Hepatocyte (in vitro differentiated cells): ENCODE measurements at places on chromosomes 1 and 21. TPM values are rescaled to one million over a fixed set of nuclear protein-coding genes. Genes with fewer than 3 reads are reported as not detected.

Gene RIMS3
- 1.0 and 1.6 TPM in 2 replicates for total RNA-seq

DNA sequence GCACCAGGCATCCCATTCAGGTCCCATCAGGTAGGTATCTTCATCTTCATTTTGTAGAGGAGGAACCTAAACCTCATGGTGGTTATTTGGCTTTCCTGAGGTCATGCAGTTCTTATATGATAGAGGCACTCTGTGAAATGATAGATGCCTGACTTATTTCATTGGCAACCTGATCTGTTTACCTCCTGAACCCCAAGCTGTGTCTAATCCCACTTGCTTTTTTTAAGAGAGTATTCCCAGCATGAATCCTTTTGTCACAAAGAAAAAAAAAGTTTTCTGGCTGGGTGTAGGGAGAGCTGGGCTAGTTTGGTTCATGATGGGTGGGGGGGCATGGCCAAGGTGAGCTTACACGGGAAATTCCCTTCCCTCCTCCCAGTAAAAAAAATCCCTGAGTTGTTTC lies 154.2 kb downstream of the TENT5C start:
- no peaks in the 10 kb centered on the region for H3K36me3 ChIP-seq
- no peak overlapping the region for H3K27ac ChIP-seq
- DNase-seq = no peak
- no peaks in the 10 kb centered on the region for H3K27me3 ChIP-seq

Gene NPHP4
- total RNA-seq = 5.4 and 6.0 TPM in 2 replicates

Gene VHLL
- not detected in 2 replicates for total RNA-seq

DNA sequence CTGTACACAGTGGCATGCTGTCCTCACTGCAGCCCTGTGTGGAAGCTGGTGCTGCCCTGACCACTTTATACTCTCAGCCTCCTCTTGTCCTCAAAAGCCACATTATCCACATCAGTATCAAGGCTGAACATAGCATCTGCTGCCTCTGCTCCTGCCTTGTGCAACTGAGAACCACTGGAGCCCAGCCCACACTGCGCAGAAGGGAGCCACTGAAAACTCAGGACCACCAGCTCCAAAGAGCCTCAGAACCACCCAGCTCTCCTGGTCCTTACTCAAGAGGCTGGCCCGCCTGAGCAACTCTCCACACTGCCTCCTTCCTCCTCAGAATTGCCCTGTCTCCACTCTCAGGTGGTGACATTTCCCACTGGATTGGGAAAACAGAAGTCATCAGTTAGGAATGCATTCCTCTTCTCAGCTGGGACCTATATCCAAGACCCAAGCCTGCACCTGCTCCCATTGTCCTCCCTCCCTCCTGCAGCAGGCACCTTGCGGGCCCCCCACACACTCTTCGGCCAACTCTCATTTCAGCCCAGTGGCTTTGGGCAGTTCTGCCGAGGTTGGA lies 7.0 kb upstream of the KISS1 start:
- no peaks in the 10 kb centered on the region for H3K27me3 ChIP-seq
- peaks cover 12% of the 10 kb centered on the region for H3K4me1 ChIP-seq
- no peaks in the 10 kb centered on the region for H3K36me3 ChIP-seq
- DNase-seq = no peak

Gene DMBX1
- not detected in 2 replicates for total RNA-seq

DNA sequence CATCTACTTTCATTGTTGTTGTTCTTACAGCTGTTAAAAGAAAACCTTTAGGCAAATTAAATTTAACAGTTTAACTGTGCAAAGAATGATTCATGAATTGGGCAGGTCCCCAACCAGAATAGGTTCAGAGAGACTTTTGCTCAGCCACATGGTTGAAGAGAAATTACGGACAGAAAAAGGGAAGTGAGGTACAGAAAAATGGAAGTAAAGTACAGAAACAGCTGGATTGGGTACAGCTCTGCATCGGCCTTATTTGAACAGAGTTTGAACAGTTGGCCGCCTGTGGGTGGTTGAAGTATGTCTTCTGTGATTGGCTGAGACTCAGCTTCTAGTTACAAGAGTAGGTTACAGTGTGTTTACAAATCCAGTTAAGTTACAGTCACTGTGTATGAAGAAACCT lies 210.1 kb downstream of the FGGY start:
- no peak for DNase-seq
- H3K36me3 ChIP-seq = no peaks in the 10 kb centered on the region
- no peak overlapping the region for H3K27ac ChIP-seq
- H3K4me1 ChIP-seq = peaks cover 19% of the 10 kb centered on the region
- no peak overlapping the region for H3K4me3 ChIP-seq
- H3K27me3 ChIP-seq = no peaks in the 10 kb centered on the region

Gene GPR25
- total RNA-seq = not detected in 2 replicates

Gene IPP
- 10.0 and 14.4 TPM in 2 replicates for total RNA-seq

DNA sequence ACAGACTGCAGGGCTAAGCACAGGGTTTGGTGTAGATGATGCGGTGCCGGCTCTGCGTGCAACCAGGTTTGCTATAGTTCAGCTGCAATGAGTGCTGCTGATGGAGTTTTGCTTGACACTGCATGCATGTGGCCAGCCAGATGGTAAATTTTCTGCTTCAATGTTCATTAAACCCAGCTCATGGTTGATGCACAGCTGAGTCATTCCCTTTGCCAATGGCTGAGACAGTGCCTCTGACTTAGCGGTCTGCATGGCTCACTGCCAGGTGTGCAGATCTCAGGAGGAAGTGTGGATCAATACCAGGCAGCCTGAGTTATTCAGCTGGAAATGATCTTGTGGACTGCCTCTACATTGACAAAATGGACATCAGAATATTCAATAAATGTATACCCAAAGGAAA lies 172.7 kb upstream of the ZP4 start:
- no peaks in the 10 kb centered on the region for H3K36me3 ChIP-seq
- no peaks in the 10 kb centered on the region for H3K4me1 ChIP-seq
- H3K4me3 ChIP-seq = no peak overlapping the region
- no peak overlapping the region for H3K27ac ChIP-seq

Gene RNF223
- 0.08 and 0.43 TPM in 2 replicates for total RNA-seq

Gene RRP15
- total RNA-seq = 6.7 and 7.7 TPM in 2 replicates

- H3K4me1 ChIP-seq = no peaks in the 10 kb centered on the region
- H3K4me3 ChIP-seq = no peak overlapping the region
- H3K27ac ChIP-seq = no peak overlapping the region
- no peaks in the 10 kb centered on the region for H3K36me3 ChIP-seq
Observed at GRCh38 chr1:161407451-161407985, 39.8 kb upstream of the CFAP126 start.

- peak within 1 kb of the TSS; percentile 44 for H3K27ac ChIP-seq
- no peak for DNase-seq
- no peaks in the 10 kb centered on the region for H3K36me3 ChIP-seq
- H3K27me3 ChIP-seq = no peaks in the 10 kb centered on the region
Observed at GRCh38 chr1:89363638-89364536, at the start of gene GBP6. Gene GBP6 (plus strand): TSS chr1:89364059. CDS start chr1:89368552, 4,493 bp downstream.

Gene HAO2
- 14.2 and 16.6 TPM in 2 replicates for total RNA-seq

Gene CRYAA
- total RNA-seq = not detected in 2 replicates

Gene SAMD13
- total RNA-seq = 1.3 and 2.4 TPM in 2 replicates

DNA sequence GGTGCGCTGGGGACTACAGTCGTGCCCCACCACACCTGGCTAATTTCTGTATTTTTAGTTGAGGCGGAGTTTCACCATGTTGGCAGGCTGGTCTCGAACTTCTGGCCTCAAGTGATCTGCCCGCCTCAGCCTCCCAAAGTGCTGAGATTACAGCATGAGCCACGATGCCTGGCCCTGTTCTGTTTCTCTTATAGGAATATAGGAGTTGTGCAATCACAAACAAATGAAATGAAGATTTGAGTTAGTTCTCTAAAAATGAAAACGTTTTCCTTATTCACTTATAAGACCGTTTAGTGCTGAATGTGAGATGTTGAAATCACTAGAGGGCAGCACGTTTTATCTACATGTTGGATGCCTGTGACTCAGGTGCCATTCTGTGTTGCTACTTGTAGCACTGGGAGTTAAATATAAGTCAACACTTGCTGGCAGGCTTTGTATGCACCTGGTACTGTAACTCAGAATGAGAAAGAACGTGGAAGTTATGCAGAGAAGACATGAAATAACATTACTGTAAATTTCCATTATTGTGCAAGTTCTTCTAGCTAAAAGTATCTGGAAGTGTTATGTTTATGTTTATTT lies 45.8 kb downstream of the MIGA1 start:
- no peak overlapping the region for H3K4me3 ChIP-seq
- peak; percentile 74 for DNase-seq
- no peaks in the 10 kb centered on the region for H3K27me3 ChIP-seq
- H3K4me1 ChIP-seq = peaks cover 3% of the 10 kb centered on the region

DNA sequence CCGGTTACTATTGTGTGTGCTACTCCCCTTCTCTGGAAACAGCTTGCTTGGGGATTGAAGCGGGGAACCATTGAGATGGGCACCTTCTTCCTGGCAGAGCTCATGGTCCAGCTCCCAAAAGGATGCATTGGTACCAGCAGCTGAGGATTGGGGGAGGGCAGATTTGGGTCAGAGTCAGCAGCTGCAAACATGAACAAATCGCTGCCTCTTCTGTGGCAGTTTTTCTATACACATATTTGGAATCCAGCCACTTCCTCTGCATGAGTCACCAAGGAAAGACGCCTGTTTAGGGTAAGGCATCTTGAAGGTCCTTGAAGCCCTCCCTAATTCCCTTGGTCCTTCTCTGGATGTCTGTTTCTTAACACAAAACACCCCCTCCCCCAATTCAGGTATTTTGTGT lies 104.7 kb downstream of the DAB1 start:
- DNase-seq = peak; percentile 29
- no peaks in the 10 kb centered on the region for H3K27me3 ChIP-seq
- H3K36me3 ChIP-seq = no peaks in the 10 kb centered on the region
- no peak overlapping the region for H3K4me3 ChIP-seq
- peaks cover 5% of the 10 kb centered on the region for H3K4me1 ChIP-seq

DNA sequence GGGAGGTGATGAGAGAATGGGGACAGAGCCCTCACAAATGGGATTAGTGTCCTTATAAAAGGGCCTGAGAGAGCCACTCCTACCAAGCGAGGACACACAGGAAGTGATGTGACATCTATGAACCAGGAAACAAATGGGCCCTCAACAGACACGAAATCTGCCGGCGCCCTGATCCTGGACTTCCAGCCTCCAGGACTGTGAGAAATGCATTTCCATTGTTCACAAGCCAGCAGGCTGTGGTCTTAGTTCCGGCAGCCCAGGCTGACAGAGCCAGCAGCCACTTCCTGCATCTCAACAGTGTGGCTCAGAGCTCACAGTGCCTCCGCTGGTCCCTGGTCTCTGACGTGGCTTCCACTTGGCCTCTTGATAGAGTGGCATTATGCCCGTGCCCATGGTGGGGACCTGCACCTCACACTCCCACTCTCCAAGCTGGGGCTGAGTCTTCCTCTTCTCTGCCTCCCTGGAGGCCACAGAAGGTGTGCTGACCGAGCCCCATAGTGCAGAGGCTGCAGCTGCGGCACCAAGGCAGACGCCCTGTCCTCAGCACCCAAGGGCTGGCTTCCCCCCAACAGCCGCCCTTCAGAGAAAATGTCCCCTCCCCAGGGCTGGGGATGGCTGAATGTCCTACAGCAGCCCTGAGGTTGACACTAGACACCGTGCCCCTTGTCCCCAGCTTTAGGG lies 44.9 kb downstream of the ACOT7 start:
- H3K36me3 ChIP-seq = no peaks in the 10 kb centered on the region
- H3K4me1 ChIP-seq = peaks cover 5% of the 10 kb centered on the region
- no peak overlapping the region for H3K27ac ChIP-seq

Gene FBXO2
- total RNA-seq = 122 and 134 TPM in 2 replicates

DNA sequence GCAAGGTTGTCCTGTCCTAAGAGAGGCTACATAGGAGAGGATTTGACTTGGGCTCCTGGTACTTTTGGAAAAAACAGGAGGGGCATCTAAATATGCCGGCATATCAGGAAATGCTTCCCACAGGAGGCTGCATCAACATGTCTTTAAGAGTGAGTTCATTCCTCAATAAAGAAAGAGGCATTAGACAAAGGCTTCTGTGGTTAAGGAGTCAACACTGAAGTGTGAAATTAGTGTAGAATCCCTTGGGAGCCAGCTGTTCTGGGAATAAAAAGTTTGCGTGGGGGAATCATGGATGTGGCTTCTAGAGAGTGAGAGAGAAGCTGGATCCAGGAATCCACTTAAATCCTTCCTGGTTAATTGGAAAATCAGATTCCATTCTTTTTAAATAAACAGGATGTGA lies 69.5 kb downstream of the DNM3 start:
- DNase-seq = no peak
- H3K27ac ChIP-seq = no peak overlapping the region
- H3K4me1 ChIP-seq = no peaks in the 10 kb centered on the region
- H3K27me3 ChIP-seq = no peaks in the 10 kb centered on the region

GRCh38 chr1:204858363-204858821 lies 12.3 kb upstream of the NFASC start:
- no peaks in the 10 kb centered on the region for H3K27me3 ChIP-seq
- peaks cover 3% of the 10 kb centered on the region for H3K4me1 ChIP-seq
- H3K27ac ChIP-seq = no peak overlapping the region
- no peak for DNase-seq
- no peaks in the 10 kb centered on the region for H3K36me3 ChIP-seq

- no peak overlapping the region for H3K27ac ChIP-seq
- no peaks in the 10 kb centered on the region for H3K27me3 ChIP-seq
- no peak for DNase-seq
- no peak overlapping the region for H3K4me3 ChIP-seq
- no peaks in the 10 kb centered on the region for H3K36me3 ChIP-seq
- H3K4me1 ChIP-seq = no peaks in the 10 kb centered on the region
Observed at GRCh38 chr1:227775841-227776240, 39.6 kb upstream of the PRSS38 start.

Gene ANKRD65
- 2.1 and 6.5 TPM in 2 replicates for total RNA-seq

GRCh38 chr1:183685112-183685713 lies 32.1 kb upstream of the APOBEC4 start:
- H3K36me3 ChIP-seq = no peaks in the 10 kb centered on the region
- H3K27ac ChIP-seq = no peak overlapping the region
- peak; percentile 77 for DNase-seq
- H3K27me3 ChIP-seq = no peaks in the 10 kb centered on the region
- H3K4me3 ChIP-seq = no peak overlapping the region

DNA sequence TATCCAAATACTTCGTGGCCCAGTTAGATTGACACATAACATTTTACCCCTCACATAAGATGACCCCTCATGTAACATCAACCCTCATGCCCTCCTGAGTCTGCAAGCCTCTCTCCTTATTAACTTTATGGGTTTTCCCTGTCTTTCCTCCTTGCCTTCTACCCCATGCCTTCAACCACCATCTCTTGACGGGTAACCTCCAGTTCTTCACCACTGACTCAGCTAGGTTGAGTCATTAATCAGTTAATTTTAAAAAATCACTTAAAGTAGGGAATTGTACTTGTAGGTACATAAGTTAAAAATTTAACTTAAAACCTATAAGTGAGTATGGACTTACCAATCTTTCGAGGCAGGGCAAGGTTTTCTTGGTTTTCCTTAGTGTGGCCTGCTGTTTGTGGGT lies 330.7 kb downstream of the CAMTA1 start:
- no peaks in the 10 kb centered on the region for H3K27me3 ChIP-seq
- no peak overlapping the region for H3K27ac ChIP-seq
- DNase-seq = no peak
- no peaks in the 10 kb centered on the region for H3K4me1 ChIP-seq
- no peak overlapping the region for H3K4me3 ChIP-seq

GRCh38 chr1:30977511-30977910 lies 69.0 kb upstream of the SDC3 start:
- H3K4me3 ChIP-seq = no peak overlapping the region
- H3K27me3 ChIP-seq = no peaks in the 10 kb centered on the region
- no peak overlapping the region for H3K27ac ChIP-seq
- no peaks in the 10 kb centered on the region for H3K36me3 ChIP-seq
- no peak for DNase-seq
